ENCODE measurements at places on chromosomes 16 and 17. TPM values are rescaled to one million over a fixed set of nuclear protein-coding genes. Genes with fewer than 3 reads are reported as not detected.

DNA sequence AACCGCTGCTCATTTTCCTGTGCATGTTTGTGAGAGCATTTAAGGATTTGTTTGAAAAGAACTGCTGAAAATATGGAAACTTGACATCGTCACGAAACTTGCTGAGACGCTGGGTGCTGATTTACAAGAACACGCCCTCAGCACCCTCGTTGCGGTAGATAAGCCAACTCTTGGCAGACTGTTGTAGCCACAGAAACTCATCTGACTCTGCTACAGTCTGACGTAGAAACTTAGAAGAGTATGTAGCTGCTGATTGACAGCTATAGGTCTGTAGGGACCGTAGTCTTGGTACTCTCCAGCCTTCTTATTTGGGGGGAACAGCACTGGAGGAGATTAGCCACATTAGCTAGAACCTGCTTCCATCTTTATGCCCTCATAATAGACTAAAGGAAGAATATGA is 36.1 kb upstream of the MYH2 start:
- no peak for DNase-seq

- no peak for DNase-seq
Measured at GRCh38 chr16:27252206-27252585, 16.4 kb downstream of the NSMCE1 start.

GRCh38 chr17:50934672-50935220 is 68.6 kb upstream of the TOB1 start:
- DNase-seq: no peak

DNA sequence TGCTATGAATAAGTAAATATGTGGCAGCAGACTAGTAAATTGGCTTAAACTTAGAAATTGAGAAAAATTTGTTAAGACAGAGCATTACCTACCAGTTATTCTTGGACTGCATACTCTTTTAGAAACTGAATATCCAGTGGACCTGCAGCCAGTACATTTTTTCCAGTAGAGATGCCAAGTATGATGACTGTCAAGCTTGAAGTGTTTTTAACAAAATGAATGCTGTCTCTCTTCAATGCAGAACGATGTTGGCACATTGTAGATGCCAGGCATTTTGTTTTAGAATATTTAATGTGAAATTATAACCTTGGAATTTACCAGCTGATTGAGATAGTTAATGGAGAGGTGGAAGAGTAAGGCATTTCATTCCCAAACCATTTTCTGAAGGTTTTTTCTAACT is 52.5 kb downstream of the NFAT5 start:
- no peak for DNase-seq

- DNase-seq: no peak
Measured at GRCh38 chr16:54370278-54371040, 83.9 kb upstream of the IRX3 start.

- DNase-seq: no peak
Measured at GRCh38 chr17:1992541-1992940, 32.6 kb downstream of the RTN4RL1 start.

DNA sequence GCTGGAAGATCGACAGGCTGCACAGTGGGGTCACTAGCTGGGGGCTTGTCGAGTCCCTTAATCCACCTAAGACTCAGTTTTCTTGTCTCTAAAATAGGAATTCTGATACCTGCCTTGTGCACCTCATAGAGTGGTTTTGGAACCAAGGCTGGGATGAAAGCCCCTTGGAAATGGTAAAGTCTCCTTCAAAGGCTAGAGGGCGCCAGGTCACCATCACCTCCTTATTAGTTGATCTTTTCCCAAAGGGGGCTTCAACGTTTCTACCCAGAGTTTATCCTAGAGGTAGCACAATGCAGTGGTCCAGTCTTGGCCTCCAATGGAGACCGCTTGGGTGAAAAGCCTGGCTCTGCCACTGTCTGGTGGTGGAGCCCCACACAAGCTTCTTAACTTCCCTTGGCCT is 158.2 kb downstream of the AIPL1 start:
- DNase-seq: no peak

- DNase-seq: no peak
Measured at GRCh38 chr17:81646869-81647600, 9.3 kb downstream of the PDE6G start.

Gene SUPT6H
- 77.0 TPM for total RNA-seq

Gene MYLK3
- 0.54 TPM for total RNA-seq
